HS-5 (cell line): ENCODE measurements at places on chromosomes 1 and 21.

DNA sequence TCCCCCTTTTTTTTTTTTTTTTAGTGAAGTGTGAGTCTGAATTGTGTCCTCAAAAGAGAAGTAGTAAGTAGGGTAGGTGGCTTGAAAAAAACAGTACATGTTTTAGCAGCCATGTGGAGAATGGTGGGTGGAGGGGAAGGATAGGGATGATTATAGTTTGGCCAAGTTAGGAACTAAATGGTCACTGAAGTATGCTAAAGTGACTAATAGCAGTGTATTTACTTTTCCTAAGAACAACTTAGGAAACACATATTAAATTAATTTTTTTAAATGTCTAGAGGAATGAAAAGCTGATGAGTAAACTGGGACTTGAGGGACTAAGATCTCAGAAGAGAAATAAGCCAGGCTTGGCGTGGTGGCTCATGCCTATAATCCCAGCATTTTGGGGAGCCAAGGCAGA is 55.5 kb downstream of the PLA2G4A start:
- DNase-seq, result no peak

DNA sequence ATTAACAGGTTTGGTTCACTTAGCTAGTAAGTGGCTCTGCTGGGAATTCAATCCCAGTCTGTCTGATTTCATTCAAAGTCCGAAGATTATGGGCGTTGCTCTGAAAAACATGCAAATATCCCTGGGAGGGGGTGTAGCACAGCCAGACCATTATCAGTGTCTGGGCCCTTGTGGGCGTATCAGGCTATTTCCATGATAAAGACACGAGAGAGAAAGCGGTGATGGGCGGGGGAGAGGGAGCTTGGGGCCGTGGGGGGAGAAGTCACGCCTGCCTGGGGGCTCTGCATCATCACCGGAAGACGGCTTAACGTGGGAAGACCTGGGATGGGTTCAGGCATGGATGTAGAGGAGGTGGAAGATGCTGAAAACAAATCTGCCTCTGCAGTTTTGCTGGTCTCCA is 25.8 kb downstream of the IL6R start:
- no peak for DNase-seq

GRCh38 chr1:2360588-2361364 is 30.6 kb downstream of the MORN1 start:
- DNase-seq, result no peak

- DNase-seq, result no peak
Observed at GRCh38 chr1:64171246-64171645, 32.2 kb upstream of the UBE2U start.

- DNase-seq, result no peak
Observed at GRCh38 chr1:184563308-184563707, 176.5 kb downstream of the C1orf21 start.

GRCh38 chr1:182952677-182953444 is at the start of gene SHCBP1L:
Gene SHCBP1L, minus strand, starts transcription at chr1:182953166. Its CDS starts 33 bp downstream, at chr1:182953133.
- no peak for DNase-seq

- DNase-seq, result no peak
Observed at GRCh38 chr1:201085902-201086735, 26.1 kb downstream of the CACNA1S start.

DNA sequence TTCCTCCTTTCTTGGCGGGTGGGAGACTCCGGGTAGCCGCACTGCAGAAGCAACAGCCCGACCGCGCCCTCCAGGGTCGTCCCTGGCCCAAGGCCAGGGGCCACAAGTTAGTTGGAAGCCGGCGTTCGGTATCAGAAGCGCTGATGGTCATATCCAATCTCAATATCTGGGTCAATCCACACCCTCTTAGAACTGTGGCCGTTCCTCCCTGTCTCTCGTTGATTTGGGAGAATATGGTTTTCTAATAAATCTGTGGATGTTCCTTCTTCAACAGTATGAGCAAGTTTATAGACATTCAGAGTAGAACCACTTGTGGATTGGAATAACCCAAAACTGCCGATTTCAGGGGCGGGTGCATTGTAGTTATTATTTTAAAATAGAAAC is 2.5 kb downstream of the OLIG2 start:
- no peak for DNase-seq

- no peak for DNase-seq
Observed at GRCh38 chr1:212457740-212458338, 25.1 kb downstream of the NENF start.

DNA sequence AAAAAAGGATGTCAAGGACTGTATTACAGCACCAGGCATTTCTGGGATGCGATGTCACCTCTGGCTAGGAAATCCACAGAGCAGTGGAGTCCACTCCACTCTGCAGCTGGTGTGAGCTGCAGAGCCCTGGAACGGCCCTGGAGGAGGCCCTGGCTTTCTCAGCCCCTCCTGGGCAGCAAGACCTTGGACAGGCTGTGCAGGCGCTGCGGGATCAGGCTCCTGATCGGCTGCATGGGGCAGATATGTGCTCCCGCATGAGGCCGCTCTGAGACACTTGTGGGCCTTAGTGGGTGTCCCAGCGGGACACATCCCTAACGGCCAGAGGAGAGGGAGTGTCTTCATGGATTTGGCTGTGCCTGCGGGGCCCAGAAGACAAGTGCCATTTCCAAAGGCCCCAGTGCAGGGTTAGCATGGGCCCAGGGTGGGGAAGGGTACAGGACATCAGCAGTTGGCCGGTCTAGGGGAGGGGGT is 6.2 kb downstream of the DNMT3L start:
- DNase-seq, result no peak

DNA sequence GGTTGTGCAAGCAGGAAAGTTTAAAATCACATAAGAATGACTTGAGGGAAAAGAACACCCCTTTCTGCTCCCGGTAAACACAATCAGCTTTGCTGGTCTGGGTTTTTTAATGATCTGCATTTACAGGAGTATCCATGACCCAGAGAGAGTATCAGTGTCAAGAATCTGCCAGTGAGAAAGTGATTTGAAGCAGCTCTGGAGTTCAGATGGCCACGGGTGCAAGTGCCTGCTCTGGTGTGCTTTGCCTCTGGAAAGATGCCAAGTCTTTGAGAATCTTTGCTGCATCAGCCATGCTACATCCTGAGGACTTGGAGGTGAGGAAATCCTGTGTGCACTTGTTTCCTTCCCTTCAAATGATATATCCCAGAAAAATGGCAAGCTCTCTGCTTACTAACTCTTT is 18.6 kb upstream of the MYSM1 start:
- DNase-seq, result no peak

- no peak for DNase-seq
Observed at GRCh38 chr1:180536821-180537372, 21.9 kb upstream of the OVAAL start.

- DNase-seq, result no peak
Observed at GRCh38 chr1:23247276-23247675, 30.0 kb upstream of the HTR1D start.

DNA sequence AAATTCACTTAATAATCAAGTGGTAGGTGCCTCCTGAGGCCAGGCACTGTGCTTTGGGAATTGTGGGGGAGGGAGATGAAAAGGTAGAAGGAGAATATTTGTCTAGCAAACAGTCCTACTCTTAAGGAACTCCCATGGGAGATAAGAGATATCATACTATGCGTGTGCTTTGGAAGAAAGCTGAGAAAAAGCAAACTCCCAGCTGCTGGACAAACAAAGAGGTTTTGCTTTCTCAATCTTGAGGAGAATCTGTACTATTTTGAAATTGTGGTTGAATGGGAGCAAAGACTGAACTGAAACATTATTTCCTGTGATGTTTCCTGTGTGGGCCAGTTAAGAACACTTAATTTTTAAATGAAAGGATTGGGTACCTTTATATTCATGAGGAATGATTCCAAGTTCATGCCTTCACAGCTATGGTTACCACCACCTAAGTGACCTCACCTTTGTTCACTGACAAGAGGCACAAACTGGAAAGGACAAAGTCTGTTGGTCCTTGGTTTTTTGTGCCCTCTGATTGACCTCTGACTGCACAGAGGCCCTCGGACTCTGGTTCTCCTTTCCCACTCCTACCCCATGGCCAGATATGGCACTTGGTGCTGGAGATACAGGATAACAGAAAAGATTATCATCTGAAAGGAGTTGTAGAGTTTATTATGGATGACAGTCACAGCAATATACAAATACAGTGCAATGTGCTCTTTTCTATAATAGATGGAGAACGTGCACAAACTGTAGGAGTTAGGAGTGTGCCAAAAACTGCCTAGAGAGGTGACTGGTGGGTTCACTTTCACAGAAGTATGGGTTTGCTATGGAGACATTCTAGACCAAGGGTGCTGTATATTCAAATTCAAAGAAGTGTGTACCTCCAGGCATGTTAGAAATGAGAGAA is 1.6 kb downstream of the CD53 start:
- no peak for DNase-seq
